ENCODE measurements at places on chromosomes 5 and 9. TPM values are rescaled to one million over a fixed set of nuclear protein-coding genes. Genes with fewer than 3 reads are reported as not detected.

DNA sequence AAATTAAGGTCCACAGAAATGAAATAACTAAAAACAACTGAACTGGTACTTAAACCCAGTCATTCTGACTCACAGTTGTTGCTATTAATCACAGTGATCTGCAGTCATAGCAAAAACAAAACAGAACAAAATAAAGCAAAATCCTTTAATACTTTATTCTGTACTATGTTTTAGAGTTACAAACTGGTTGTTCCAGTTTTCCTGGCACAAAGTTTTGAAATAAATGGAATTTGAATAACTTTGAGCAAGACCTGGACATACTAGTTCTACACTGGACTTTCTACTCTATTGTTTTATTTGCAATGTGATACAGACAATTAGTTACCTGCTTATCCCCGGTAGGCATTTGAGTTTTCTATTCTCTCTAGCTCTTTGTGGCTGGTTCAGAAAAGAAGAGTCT, 147.9 kb downstream of the DMRT2 start:
- no peak for DNase-seq

GRCh38 chr5:148455185-148455584, 71.4 kb downstream of the FBXO38 start:
- DNase-seq, result no peak

DNA sequence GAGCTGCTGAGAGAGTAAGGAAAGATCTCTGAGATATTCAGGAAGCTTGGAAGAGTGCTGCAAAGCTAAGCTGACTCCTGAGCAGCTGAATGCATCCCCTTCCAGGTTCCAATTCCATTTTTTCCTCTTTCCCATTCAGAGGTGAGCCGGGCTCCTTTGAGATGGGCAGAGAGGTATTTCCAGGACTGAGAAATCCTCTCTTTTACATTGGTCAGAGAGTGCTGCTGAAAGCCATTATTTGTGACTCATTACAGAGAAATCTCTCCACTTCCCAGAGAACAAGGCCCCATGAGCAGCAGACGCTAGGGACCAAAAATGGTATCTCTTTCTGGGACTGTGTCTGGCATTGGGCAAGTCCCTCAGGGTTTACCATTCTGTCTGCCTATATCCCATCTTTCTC, 3.7 kb downstream of the MCTP1 start:
- no peak for DNase-seq

DNA sequence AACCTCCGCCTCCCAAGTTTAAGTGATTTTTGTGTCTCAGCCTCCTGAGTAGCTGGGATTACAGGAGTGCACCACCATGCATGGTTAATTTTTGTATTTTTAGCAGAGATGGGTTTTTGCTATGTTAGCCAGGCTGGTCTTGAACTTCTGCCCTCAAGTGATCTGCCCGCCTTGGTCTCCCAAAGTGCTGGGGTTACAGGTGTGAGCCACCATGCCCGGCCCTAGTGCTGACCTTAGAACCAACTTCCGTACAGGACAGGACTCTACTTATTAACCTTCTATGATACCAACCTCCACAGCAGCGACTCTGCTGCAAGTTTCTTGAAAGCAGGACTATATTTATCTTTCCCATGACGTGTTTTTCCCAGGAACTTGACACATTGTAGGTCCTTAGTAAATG, 176.9 kb downstream of the RGS3 start:
- peak; percentile 7 for DNase-seq

GRCh38 chr5:40021007-40021406, 596.2 kb upstream of the DAB2 start:
- DNase-seq, result no peak

GRCh38 chr5:142697356-142698255, 11.7 kb upstream of the FGF1 start:
- DNase-seq, result peak; percentile 28

- DNase-seq, result no peak
These were observed 6.1 kb upstream of the OTP start for GRCh38 chr5:77644371-77645157.

- no peak for DNase-seq
These were observed 339.6 kb upstream of the CCNH start for GRCh38 chr5:87752362-87752761.

- no peak for DNase-seq
These were observed 76.6 kb downstream of the F2RL2 start for GRCh38 chr5:76546497-76547102.

GRCh38 chr5:134813827-134814226, 31.9 kb upstream of the C5orf24 start:
- DNase-seq, result no peak

DNA sequence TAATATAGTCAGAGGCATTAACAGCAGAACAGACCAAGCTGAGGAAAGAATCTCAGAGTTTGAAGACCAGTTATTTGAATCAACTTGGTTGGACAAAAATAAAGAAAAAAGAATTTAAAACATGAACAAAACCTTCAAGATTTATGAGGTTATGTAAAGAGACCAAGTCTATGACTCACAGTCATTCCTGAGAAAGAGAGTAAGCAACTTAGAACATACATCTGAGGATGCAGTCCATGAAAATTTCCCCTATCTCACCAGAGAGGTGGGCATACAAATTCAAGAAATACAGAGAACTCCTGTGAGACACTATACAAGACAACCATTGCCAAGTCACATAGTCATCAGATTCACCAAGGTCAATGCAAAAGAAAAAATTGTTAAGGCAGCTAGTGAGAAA, 17.4 kb upstream of the C9orf72 start:
- no peak for DNase-seq

DNA sequence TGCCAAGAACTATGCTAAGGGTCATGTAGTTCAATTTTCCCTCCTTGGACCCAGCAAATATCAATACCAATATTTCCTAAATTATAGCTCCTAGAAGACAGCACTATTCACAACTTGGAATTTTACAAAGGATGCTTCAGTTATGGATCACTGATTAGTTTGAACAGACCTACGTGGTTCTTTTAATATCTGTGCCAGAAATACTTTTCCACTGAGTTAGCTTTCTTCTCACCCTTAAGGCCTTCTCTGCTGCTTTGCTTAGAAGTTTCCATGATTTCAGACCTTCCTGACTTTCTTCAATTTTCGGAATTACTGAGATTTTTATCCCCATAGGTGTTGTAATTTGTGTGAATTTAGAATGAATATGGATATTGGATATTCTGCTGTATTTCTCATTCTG, 380.4 kb downstream of the PSAT1 start:
- DNase-seq, result no peak

MARCHF3 gene
- polyA plus RNA-seq, result 1.5 TPM

GRCh38 chr9:113581865-113582697, 118.6 kb downstream of the RGS3 start:
- peak; percentile 95 for DNase-seq

EXD3 gene
- 18.9 TPM for polyA plus RNA-seq

DNA sequence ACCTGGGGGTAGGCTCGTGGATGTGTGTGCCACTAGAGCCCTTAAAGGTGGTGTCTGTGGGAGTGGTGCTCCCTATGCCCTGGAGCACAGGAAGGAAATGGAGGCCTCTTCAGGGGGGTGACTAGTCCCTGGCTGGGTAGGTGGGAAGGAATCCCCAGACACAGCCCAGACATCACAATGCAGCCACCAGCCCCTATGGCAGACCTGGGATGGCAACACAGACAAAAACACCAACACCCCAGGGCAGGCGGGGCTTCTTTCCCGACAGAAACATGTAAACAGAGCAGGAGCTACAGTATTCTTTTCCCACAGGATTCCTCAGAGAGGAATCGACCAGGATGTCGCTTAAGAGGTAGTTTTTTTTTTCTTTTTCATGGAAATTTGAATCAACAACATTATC, 10.4 kb upstream of the NR5A1 start:
- DNase-seq, result no peak

GRCh38 chr9:34334337-34334824, 5.0 kb downstream of the NUDT2 start:
- no peak for DNase-seq

- peak; percentile 71 for DNase-seq
These were observed 145.5 kb upstream of the MAP3K1 start for GRCh38 chr5:56669534-56670483.

KYAT1 gene
- polyA plus RNA-seq, result 17.0 TPM

TXNDC15 gene
- polyA plus RNA-seq, result 87.3 TPM

DNA sequence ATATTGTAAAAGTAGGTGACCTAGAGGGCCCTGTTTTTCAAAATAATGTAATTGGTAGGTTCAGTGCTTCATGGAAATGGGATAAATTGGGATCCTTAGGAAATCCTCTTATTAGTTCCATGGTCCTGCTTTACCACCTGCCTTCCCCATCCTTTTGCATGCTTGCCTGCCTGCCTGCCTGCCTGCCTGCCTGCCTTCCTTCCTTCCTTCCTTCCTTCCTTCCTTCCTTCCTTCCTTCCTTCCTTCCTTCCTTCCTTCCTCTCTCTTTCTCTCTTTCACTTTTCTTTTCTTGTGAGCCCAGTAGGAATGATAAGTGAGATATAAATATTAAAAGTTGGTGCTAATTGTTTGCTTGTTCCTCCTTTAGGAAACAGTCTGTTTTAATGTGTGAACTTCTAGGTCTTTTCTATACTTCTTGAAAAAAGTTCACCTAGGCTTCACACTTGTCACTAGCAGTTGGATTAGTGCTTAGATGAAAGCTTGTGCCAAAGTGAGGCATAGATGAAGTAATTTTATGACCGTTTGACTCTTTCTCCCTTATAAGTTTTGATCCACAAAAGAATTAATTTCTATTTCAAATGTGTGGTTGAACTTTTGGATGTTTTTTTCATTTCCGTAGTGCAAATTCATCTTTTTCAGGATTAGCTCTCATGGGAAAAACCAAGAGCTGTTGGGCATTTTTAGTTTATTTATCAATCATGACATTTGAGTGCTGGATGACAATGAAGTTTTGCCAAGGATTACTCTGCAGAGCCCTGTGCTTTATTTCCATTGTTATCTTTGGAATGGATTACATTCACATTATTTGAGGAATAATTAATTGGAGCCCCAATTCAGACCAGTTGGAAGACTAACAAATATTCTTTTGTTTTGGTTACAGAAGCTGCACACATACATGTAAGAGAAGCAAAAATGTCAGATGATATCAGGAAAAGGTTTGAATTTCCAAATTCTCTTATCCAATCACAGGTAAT, 30.7 kb downstream of the FOCAD start:
- DNase-seq, result no peak

DNA sequence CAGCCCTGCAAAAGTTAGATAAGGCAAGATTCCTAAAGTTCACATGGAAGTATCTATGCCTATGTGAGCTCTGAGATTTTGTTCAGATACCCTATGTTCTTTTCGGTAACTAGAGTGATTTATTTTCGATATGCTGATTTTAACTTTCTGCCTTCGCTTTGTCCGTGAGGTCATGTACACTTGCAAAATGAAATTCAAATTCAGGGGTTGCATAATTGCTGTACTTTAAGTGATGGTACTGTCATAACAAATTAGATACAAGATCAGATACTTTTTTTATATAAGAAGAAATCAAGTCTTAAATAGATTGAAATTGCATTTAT, 350 bp upstream of the ECPAS start:
- DNase-seq, result no peak

- no peak for DNase-seq
These were observed 72.4 kb upstream of the GNAQ start for GRCh38 chr9:78103971-78104433.

DNA sequence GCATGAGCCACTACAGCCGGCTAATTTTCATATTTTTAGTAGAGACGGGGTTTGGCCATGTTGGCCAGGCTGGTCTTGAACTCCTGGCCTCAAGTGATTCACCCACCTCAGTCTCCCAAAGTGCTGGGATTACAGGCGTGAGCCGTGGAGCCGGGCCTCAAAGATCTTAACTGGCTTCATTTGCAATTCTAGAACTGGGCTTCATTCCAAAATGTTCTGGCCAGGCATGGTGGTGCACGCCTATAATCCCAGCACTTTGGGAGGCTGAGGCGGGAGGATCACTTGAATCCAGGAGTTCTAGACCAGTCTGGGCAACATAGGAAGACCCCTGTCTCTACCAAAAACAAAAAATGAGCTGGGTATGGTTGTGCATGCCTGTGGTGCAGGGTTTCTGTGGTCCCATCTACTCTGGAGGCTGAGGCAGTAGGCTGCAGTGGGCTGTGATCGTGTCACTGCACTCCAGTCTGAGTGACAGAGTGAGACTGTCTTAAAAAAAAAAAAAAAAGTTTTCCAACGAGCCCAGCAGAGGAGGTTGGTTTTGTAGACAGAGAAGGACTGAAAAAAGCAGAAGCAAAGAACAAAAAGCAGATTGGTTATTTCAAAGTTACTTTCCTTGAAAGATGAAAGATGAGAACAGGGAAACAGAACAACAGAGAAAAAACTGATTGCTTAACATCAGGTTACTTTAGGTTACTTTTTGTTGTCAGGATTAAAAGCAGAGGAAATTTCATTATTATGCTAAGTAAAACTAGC, 78.2 kb downstream of the ANKRD55 start:
- no peak for DNase-seq

DNA sequence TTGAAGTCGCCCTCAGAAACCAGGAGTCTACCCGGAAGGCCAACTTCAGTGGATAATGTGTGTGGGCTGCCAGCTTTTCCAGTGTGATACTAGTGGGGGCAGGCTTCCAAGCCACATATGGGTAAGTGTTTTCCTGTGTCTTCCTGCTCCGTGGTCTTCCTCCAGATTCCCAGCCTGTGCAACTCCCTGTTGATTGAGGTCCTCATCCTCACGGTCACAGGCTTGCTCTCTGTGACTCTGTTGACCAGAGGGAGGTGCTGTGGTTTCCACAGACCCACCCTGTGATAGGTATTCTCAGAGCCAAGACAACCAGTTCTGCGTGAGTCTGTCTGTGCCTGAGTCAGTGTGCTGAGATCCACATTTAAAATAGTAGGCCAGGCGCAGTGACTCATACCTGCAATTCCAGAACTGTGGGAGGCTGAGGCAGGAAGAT, 388.0 kb upstream of the IRX2 start:
- DNase-seq, result no peak

DNA sequence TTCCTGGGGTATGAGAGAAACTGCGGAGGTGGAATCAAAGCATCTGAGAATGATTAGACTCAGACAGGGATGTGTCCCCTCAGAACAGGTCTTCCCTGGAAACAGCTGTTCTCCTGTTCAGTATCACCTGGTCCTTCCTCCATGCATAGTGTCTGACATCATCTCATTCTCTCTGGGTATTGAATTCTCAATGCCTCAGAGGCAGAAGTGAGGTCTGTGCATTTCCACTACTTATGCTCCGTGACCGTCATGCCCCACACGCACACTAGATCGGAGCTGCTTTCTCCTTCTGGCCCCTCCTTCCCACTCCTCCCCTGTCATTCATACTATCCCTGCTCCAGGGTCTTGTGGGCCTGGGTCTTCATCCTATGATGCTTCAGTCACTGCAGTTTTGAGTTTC, 61.4 kb upstream of the DAB2IP start:
- DNase-seq, result peak; percentile 60

ST8SIA4 gene
- 0.69 TPM for polyA plus RNA-seq

- DNase-seq, result no peak
These were observed 62.1 kb downstream of the CEMIP2 start for GRCh38 chr9:71706176-71706575.

- DNase-seq, result no peak
These were observed 18.3 kb downstream of the CCNJL start for GRCh38 chr5:160293901-160294561.

- no peak for DNase-seq
These were observed 760.0 kb upstream of the FAM174A start for GRCh38 chr5:99775189-99775588.

TMC1 gene
- 1.2 TPM for polyA plus RNA-seq

POLR3G gene
- polyA plus RNA-seq, result 1.0 TPM

TLN1 gene
- 71.7 TPM for polyA plus RNA-seq

- DNase-seq, result no peak
These were observed 3.4 kb upstream of the GCNT4 start for GRCh38 chr5:75055727-75056144.

GRCh38 chr5:1757511-1757910, 42.1 kb downstream of the MRPL36 start:
- DNase-seq, result peak; percentile 6

- no peak for DNase-seq
These were observed 37.1 kb upstream of the CAMK4 start for GRCh38 chr5:111187079-111187478.

All from kidney (tissue), 22 donors.